Activated T-helper 1 cell treated with anti-CD3 and anti-CD28 coated beads, Interleukin-12 subunit alpha, Interleukin-12 subunit beta, Interleukin-2, Interleukin-4 antibody, amounts not matched to agents 30 ng/mL and 10 ng/mL and 1 ng/mL, durations not matched to agents 14 hours and 24 hours and 36 hours (primary cell): ENCODE measurements at places on chromosomes 12 and 14. TPM values are rescaled to one million over a fixed set of nuclear protein-coding genes. Genes with fewer than 3 reads are reported as not detected.

Gene DHH
- total RNA-seq, result 0.10 TPM in 1 of 2 replicates, not detected in the other

Gene CCDC60
- total RNA-seq, result not detected in 2 replicates

Gene SLC10A1
- total RNA-seq, result not detected in 2 replicates

Gene RERGL
- not detected in 2 replicates for total RNA-seq

Gene A2M
- total RNA-seq, result not detected in 2 replicates

Gene EIF2S3B
- 0.20 and 0.39 TPM in 2 replicates for total RNA-seq

Gene CEBPE
- total RNA-seq, result not detected in 2 replicates

Gene CLEC9A
- total RNA-seq, result not detected in 2 replicates

Gene IL22
- total RNA-seq, result 3.4 TPM in 2 replicates

Gene GPR33
- total RNA-seq, result not detected in 2 replicates

Gene KIF26A
- total RNA-seq, result 0.05 and 0.17 TPM in 2 replicates

Gene KRT6B
- total RNA-seq, result not detected in 2 replicates

- no peak for DNase-seq
These were observed 182.7 kb downstream of the PCNX1 start for GRCh38 chr14:71089971-71090370.

GRCh38 chr12:75986001-75986746, 45.4 kb downstream of the PHLDA1 start:
- DNase-seq, result no peak

GRCh38 chr14:61033054-61033453, 52.0 kb downstream of the SLC38A6 start:
- no peak for DNase-seq

DNA sequence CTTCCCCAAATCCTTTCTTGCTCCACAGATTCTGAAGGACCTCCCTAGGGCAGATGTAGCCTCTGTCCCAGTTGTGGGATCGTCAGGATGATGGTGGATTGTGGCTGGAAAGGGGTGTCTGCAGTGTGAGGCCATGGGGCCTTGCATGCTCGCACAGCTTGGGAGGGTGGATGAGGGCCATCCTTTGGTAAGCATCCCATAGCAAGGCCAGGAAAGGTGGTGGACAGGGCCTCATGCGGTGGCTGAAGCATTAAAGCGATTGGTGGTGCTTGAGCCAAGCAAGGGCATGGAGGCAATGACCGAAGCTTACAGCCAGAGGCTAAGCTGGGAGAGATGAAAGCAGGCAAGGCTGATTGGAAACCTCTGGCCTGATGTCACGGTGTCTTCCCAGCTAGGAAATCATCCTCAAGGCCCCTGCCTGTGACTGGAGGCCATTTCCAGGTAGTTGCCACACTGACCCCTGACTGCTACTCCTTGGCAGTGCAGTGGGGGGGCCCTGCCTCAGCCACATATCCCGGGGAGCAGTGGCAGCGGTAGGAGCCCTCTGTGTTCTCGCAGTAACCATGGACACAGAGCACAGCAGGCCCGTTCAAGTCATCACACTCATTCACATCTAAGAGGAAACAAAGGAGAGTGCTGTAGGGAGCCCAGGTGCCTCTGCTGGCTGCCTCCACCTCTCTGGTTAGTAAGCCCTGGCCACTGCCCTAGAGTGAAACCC, 7.0 kb downstream of the ISCA2 start:
- no peak for DNase-seq

DNA sequence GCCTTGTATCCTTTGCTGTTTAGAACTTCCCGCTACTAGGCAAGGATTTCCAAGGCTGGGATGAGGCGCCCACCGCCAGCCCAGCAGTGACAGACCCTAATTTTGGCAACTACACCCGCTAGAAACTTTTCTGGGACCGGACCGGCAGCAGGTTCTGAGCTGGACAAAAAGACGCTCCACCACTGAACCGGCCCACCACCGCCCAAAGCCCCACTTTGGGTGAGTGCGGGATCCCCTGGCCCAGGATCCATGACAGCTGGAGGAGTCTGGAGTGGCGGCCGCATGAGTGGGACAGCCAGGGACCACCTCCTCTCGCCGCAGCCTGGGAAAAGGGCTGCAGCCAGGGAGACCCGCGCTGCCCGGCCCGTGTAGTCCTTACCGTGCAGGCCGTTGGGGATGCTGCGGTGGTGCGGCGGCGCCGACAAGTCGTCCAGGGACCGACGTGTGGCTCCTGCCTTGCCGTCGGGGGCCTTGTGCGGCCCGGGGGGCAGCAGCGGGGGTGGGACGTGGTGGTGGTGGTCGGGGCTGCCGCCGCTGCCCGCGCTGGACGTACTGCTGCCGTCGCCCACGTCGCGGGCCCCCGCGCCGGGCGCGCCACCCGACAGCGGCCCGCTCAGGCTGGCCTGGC, 1.1 kb downstream of the CCDC85C start:
- DNase-seq, result no peak

DNA sequence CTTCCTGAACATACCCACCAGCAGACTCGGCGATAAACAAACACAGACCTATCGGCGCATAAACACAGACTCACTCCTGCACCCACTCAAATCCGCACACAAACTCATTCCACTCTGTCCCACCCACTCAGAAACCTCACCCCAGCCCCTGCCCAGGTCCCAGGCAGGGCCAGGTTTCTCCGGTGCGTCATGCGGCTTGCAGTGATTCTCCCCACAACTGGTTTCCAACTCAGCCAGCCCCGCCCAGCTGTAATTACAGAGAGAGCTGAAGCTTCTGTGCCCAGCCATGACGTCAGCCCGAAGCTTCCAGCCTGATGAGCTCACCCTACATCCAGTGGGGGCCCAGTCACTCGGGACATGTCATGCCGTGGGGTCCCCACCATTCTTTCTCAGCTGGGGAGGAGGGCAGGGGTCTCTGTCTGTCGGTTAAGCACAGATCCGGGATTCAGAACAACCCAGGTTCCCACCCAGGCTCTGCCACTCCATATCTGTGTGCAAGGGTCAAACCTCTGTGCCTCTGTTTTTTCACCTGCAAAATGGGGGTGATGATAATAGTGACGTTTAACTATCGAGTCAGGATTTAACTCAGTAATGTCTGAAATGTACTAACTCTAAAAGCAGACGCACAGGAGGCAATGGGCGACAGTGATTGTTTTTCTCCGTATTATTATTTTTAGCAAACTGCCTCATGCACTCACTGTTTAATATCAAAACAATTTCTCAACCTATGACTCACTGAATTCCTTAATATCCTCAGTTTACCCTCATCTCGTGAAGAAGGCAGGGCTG, 2.3 kb upstream of the HSPB8 start:
- DNase-seq, result no peak

DNA sequence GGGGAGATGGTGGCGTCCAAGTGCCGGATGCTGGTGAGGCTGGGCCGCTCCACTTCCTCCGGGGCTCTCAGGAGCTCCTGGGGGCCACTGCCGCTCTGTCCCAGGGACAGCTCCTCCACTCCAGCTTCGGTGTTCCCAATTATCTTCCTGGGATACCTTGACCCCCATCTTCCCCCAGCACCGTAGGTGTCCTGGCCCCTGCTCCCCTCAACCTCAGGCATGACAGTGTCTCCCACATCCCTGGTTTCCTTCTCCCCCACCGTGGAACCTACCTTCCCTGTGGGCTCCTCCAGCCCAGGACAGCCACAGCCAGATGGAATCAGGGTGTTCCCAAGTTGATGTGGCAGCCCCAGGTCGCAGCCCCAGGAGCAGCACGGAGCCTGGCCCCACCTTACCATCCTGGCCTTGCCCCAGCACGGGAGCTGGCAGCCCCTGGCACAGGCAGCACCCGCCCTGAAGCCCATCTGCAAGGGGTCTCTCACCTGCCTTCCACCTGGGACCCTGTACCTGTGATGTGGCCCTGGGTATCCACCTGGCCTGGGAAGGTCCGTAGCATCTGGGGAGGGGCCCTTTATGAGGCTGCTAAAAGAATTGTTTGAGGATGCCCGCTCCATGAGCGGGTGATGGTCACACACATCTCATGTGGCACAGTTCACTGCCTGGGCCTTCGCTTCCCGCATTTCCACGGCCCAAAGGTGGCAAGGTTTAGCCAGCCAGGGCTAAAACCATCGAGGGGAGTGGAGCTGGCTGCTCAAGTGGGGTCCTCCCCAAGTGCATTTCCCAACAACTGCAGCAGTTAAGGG, 4.1 kb downstream of the TMEM121 start:
- DNase-seq, result no peak

- no peak for DNase-seq
These were observed 66.7 kb upstream of the STON2 start for GRCh38 chr14:81466854-81467253.

GRCh38 chr12:75805905-75806304, 225.7 kb downstream of the PHLDA1 start:
- DNase-seq, result no peak

DNA sequence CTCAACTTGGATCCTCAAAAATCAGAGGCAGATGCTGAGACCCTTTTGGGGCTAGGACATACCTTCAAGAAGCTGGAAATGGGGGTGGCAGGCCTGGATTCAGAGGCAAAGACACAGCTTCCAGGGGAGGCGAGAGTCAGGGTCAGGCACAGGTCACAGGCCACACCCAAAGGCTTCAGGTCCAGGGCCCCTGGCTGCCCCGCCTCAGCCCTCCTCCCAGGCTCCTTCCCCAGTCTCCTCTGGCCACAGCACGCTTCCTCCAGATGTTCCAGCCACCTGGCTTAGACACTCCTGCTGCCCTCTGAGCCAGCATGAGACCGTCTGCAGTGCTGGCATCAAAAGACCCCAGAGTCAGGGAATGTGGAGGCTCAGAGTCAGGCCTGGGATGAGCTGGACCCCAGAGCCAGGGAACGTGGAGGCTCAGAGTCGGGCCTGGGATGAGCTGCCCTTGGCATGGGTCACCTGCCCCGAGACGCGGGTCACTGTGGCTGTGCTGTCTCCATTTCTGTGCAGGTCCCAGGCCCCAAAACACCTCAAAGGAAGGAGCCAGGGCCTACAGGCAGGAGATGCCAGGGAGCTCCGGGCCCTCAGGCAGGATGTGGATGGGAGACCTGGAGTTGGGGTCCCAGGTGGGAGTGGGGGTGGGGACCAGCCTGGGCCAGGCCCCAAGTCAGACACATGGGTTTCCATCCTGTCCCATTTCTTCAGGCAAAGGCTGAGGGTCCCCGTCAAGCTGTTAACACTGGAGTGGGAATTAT, 58.9 kb downstream of the DIO3 start:
- no peak for DNase-seq

- DNase-seq, result no peak
These were observed 49.7 kb upstream of the ERGIC2 start for GRCh38 chr12:29430716-29431044.

DNA sequence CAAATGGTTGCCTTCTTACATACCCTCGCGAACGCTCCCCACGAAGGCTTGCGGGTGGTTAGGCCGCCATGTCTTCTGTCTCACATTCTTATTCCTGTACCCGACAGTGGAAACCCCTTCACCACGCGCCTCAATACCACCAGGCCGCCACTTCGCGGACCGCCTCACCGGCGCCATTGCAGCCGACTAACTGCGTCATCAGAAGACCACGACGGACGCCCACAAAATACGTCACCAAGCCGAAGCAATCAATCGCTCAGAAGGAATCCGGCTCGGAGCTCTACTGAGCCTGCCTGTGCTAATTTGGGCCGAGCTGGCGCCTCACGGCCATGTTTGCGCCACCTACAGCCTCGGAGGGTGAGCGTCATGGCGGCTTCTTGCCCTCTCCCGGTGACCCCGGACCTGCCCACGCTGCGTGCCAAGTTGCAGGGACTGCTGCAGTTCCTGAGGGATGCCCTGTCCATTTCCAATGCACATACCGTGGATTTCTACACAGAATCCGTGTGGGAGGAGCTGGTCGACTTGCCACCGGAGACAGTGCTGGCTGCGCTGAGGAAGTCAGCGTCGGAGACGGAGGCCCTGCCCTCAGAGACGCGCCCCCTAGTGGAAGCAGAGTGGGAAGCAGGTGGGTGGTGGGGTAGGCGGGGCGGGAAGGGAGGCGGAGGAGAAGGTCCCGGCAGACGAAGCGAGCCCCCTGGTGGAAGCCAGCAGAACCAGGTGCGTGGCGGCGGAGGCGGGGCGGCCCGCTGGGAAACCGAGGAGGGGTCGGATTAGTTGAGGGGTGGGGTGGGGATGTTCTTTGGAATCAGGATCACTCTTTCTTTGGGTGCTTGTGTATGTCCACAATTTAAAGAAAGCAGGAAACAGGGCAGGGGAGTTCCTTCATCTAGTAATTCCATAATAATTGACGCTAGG, at the start of the genes CCDC59 and METTL25:
CCDC59 (minus strand) TSS at position 188 of the 915 bp plus-strand sequence; CDS start at position 177, 11 bp downstream.
METTL25 (plus strand) TSS at position 330 of the 915 bp plus-strand sequence; CDS start at position 367, 37 bp downstream.
- peak; percentile 94 for DNase-seq

DNA sequence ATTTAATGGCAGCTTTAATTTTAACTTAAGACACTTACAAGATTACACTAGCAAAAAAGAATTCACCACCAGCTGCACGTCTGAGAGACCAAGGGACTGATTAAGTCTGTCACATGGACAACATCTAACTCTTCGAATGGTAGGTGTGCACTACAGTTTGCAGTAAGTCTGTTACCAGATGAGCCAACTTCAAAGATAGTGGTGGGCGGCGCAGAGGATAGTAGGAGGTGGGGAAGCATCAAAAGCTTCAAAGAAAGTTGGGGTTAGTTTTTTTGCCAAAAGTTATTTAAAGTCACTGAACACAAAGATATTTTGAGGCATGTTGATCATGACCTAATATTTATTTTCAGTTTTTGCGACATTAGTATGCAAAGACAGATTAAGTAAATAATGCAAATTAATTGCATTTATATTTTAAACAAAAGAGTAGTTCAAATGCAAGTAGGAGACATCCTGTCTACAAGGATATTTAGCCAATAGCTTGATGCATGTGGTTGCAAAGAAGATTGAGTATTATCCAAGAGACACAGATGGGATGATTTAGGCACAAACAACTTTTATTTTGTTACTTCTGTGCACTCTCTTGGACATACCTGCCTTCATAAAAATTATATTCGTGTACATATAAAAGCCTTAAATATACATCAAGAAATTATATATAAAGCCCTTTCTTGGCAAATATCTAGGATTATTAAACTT, 327.7 kb downstream of the BMP4 start:
- no peak for DNase-seq

DNA sequence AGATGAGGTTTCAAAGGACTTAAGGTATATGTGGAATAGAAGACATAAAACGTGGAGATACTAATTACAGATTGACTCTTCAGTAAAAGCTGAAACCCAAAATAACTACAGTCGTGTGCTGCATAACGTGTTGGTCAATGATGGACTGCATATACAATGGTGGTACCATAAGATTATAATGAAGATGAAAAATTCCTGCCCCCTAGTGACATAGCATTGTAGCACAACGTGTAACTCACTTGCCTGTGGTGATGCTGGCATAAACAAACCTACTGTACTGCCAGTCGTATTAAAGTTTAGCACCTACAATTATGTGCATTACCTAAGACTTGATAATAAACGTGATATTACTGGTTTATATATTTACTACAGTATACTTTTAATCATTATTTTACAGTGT, 150.3 kb downstream of the LRRK2 start:
- no peak for DNase-seq

DNA sequence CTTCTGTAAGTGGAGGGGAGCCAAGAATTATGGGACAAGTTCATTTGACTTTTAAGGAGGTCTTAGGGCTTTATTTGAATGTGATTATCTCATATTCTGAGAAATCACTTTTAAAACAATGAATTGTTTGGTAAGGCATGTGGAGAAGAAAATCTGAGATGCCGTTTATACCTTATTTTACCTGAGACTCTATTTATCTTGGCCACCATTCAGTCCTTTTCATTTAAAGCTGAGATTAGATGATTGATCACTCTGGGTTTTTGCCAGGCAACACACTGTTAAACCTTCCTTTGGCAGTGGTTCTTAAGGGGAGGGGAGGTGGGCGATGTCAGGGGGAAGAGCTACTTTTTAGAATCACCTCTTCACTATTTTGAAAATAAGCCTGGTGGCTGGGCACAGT, 11.4 kb downstream of the CAND1 start:
- no peak for DNase-seq

GRCh38 chr14:58071341-58071740, 80.7 kb downstream of the ARMH4 start:
- DNase-seq, result no peak
